ENCODE measurements at places on chromosomes 2 and 18. TPM values are rescaled to one million over a fixed set of nuclear protein-coding genes. Genes with fewer than 3 reads are reported as not detected.

Gene LCT
- total RNA-seq, result under 0.01 TPM

Gene DNAJC5G
- not detected for total RNA-seq

Gene TXNL1
- total RNA-seq, result 16.4 TPM

Gene SERPINB7
- 3.0 TPM for total RNA-seq

Gene COL4A3
- total RNA-seq, result 0.33 TPM

Gene ALK
- total RNA-seq, result under 0.01 TPM

Gene GALNT14
- 0.83 TPM for total RNA-seq

Gene CLK1
- total RNA-seq, result 76.8 TPM

Gene MC4R
- total RNA-seq, result not detected

Gene STAT4
- total RNA-seq, result 0.51 TPM

Gene ANKRD53
- 1.3 TPM for total RNA-seq

Gene TMEM200C
- total RNA-seq, result 0.17 TPM

Gene FNDC4
- 18.3 TPM for total RNA-seq

Gene C1QL2
- total RNA-seq, result not detected

Gene LRP1B
- under 0.01 TPM for total RNA-seq

GRCh38 chr2:154549869-154550268, 148.6 kb upstream of the KCNJ3 start:
- DNase-seq, result no peak

- peak; percentile 93 for DNase-seq
These were observed 83.3 kb upstream of the ID2 start for GRCh38 chr2:8598295-8599165.

DNA sequence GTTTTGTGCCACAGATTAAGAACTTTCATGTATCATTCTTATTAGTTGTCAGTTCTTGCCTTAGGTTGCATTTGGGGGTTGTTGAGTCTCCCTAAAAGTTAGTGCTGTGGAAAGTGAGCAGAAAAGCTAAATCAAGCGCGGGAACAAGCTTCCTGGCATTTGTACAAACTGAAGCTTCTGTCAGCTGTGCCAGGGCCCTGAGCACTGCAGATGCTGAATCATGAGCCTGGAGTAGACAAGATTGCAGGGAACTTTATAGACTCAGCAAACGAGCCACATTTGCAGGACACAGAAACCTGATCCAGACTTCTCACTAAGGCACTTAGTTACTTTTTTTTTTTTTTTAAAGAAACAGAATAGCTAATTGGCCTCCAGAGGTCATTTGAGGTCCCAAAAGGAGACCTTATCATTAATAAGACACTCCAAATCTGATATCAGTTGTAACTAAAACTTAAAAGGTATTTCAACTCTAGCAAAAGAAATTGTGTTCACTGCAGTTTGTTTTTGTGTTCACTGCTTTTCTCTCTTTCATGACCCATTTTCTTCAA, 88.7 kb downstream of the ADAM23 start:
- peak; percentile 21 for DNase-seq

DNA sequence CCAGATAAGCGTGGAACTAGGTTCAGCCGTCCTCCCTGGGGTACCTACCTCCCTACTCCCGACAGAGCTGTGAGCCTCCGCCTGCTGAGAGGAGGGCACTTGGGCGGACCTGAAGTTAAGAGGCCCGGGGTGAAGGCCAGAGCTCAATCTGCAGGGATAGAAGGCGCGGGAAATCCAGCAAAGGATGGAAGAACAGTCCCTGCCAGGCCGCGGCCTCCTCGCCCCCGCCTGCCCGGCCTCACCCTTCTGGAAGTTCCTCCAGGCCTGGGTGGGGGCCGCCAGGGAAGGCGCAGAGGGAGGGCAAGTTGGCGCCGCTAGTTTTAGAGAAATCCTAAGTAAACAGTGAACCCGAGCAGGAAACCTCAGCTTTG, 13.0 kb downstream of the EN1 start:
- no peak for DNase-seq

GRCh38 chr2:55152475-55153412, 79.3 kb downstream of the CLHC1 start:
- no peak for DNase-seq

GRCh38 chr2:230865766-230866755, 1.3 kb downstream of the ITM2C start:
- DNase-seq, result no peak

DNA sequence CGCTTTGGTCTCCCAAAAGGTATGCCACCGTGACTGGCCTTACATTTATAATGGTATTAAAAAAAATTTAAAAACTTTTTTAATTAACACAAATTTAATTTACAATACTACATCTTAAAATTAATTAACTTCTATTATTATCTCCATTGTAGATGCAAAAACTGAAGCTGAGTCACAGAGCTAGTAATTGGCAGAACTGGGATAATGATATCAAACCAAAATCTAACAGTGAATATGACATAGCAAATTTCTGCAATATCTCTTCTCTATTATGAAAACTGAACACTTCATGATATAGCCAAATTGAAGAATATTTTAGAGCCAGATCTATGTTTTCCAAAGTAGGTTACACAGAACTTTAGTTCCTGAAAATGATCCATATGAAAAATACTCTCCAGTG, 66.4 kb upstream of the CHAC2 start:
- DNase-seq, result no peak

DNA sequence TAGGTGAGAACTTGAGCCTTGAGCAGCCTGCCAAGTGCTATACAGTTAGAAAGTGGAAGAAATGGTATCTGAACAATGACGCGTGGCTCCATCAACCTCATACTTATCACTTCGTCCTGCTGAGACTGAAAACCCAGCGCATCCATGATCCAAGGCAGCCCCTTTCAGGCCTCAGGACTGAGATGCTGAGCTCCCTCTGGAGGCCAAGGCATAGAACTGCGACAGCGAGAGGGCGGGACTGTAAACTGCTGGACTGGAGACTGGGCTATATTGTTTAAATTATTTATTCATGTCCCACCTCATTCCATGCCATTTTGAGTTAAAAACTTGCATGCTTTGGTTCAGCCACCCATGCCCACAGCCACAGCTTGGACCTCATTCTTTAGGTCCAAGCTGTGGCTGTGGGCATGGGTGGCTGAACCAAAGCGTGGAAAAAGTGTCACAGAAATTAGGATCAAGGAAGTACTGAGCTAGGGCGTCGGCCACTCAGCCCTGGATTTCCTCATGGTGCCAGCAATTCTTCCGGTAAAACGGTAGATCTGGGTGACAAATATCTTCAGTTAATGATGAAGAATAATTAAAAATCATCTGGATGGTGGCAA, 195.5 kb downstream of the L3MBTL4 start:
- DNase-seq, result peak; percentile 70

DNA sequence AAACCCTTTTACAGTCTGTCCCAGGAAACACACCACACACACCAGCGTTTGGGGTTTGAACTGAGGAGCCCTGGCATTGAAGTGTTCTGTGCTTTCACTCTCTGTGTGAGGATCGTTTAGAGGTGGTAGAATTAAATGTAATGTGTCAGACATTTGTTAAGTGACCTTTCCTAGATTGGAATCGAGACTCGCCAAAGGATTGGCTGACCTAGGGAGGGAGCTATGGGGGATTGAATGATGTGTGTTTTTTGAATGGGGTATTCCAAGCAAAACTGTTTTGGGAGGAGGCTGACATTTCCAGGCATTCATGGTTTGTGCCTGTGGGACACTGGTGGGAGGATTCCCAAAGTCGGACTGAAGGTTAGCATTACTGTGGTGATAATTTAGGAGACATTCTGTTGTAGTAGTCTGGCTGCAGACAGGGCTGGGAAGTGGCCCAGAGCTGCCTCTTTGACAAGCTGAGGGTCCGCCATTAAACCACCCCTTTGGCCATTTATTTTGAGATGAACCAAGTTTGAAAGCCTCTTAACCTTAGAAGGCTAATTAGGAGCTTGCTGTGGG, 1.7 kb downstream of the MYO1B start:
- DNase-seq, result peak; percentile 39

GRCh38 chr2:136765256-136766072, at the start of gene THSD7B:
Gene THSD7B, plus strand, starts transcription at chr2:136765545. Its CDS starts 116,634 bp downstream, at chr2:136882179.
- no peak for DNase-seq

DNA sequence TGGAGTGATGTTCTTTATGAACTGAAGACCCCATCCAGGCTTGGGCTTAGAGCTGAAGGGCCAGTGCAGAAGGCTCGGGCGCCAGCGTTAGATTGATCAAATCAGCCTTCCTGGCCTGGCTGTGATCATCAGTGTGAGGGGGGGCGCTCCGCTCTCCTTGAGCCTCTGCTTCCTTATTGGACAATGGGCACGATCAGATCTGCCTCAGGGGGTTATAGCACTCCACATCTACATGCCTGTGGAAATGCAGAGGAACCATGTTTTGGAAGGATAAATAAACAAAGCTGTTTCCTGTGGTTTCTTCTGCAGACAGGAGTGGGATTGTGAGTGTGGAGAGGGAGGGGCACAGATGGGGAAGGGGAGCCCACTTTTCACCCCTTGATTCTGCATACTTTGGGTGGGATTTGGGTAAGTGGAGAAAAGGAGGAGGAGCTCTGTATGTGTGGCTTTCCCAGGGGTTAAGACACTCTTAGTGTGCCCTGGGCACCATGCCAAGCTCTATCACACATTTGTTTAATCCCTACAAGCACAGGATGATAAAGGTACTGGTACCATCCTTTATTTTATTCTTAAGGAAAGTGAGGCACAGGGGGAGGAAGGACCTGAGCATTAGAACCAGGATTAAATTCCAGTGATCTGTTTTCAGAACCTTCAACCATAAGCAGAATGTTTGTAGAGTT, 150.5 kb downstream of the EN1 start:
- DNase-seq, result peak; percentile 9

GRCh38 chr2:167336213-167336612, 447.9 kb downstream of the XIRP2 start:
- DNase-seq, result no peak

- DNase-seq, result peak; percentile 6
These were observed 186.3 kb upstream of the TMEFF2 start for GRCh38 chr2:192381082-192381481.

GRCh38 chr2:23843051-23843976, 83.6 kb downstream of the ATAD2B start:
- peak; percentile 39 for DNase-seq

DNA sequence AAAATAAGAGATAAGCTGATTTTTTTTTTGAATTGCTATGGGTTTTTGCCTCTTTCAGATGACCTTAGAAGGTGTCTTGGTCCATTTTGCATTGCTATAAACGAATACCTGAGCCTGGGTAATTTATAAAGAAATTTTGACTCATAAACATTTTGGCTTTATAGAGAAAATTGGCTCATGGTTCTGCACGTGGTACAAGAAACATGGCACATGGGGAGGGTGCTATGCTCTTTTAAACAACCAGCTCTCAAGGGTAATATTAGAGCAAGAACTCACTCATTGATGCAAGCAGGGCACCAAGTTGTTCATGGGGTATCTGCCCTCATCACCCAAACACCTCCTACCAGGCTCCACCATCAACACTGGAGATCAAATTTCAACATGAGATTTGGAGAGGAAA, 408.8 kb downstream of the NUP35 start:
- DNase-seq, result no peak

DNA sequence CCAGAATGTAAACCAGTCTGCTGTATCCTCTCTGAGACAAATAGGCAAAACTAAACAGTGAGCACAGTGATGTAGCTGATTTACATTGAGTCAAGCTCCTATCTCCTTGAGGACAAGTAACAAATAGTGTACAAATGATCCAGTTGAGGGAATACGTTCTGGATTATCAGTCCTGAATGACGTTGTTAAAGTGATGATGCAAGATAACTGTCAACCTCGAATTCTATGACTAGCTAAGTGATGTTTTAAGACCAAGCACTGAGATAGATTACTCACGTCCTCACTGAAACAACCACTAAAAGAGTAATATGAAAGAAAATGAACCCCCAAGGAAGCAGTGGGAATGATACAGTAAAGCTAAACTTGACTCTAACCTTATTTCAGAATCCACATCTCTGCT, 46.8 kb downstream of the SMC6 start:
- no peak for DNase-seq

GRCh38 chr2:29502460-29502911, 387.3 kb downstream of the CLIP4 start:
- peak; percentile 78 for DNase-seq

DNA sequence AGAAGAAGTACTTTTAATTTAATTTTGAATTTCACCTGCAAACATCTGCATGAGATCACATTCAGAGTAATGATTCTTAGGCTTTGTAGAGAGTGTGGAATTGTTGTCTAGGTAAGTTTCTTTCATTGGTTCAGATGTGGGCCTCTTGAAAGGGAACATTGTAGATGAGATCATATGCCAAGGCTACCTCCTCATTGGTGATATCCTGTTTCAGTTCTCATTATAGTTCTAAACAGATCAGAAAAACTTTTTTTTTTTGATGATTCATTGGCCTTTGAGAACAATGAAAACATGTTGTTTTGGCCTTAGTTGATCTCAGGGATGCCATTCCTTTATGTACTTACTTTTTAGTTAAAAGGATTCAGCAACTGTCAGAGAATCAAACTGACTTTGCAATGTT, 44.5 kb downstream of the EML6 start:
- peak; percentile 33 for DNase-seq

- no peak for DNase-seq
These were observed 1.1 kb upstream of the EVA1A start for GRCh38 chr2:75561566-75562512.

DNA sequence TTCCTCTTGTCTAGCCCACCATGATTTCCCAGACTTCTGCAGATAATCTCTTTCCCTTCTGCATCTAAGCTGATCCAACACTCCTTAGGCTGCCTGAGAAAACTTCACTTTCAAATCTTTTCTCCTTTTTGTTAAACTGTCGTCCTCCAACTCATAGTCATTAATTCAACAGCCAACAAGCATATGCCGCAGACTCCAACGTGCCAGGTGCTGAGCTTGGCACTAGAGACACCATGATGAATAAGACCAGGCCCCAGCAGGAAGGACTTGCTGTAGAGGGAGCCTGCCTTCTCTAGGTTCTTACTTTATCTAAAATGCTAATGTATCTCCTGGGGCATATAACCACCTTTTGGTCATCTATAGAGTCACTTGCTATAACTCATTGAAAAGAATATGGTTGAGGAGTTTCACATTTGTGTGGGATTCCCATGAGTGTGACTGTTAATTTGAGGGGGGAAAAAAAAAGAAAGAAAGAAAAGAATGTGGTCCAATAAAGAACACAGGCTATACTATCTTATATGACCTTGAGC, 51.0 kb downstream of the ANKRD44 start:
- DNase-seq, result no peak

DNA sequence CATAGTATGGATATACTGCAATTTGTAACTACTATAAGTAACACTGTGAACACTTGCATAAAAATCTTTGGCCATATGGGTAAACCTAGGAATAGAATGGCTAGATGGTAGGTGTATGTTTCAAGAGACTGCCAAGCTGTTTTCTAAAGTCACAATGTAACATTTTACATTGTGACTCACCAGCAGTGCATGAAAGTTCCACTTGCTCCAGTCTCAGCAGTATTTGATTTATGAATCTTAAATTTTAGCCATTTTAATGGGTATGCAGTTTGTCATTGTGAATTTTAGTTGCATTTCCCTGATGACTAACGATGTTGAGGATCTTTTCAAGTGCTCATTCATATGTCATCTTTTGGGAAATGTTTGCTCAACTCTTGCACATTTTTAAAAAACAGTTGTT, 86.1 kb downstream of the FARSB start:
- DNase-seq, result peak; percentile 42

DNA sequence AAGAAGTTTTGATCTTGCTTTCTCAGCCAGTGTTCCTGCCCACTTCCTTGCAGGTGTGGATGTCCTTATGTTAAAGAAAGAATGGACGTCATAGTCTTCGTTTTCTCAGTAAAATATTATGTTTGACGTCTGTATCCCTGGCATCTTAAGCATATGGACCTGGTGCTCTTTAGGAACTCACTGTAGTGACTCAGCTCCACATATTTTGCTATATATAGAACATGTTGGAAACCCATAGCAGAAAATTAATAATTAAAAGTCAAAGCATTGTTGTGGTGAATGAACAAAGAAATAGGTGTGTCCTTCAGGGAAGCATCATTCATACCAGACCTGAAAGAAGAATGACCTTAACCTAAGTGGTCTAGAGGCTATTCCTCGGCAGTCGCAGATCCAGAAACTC, 196.1 kb downstream of the MCFD2 start:
- DNase-seq, result peak; percentile 78
